ENCODE measurements at places on chromosomes 6 and 20. TPM values are rescaled to one million over a fixed set of nuclear protein-coding genes. Genes with fewer than 3 reads are reported as not detected.

MPC1 gene
- total RNA-seq = 10.8 TPM

SPAG4 gene
- total RNA-seq = 6.9 TPM

NEURL2 gene
- 5.6 TPM for total RNA-seq

DEFB124 gene
- not detected for total RNA-seq

CEP57L1 gene
- total RNA-seq = 22.8 TPM

PLA2G7 gene
- total RNA-seq = 0.19 TPM

PTK6 gene
- not detected for total RNA-seq

ZNF391 gene
- total RNA-seq = 1.6 TPM

ZNF165 gene
- total RNA-seq = 0.67 TPM

CEP162 gene
- 6.5 TPM for total RNA-seq

LHFPL5 gene
- total RNA-seq = not detected

FAM162B gene
- 0.33 TPM for total RNA-seq

MAS1 gene
- total RNA-seq = not detected

CCN5 gene
- total RNA-seq = not detected

SLC2A10 gene
- total RNA-seq = 8.8 TPM

SLC22A7 gene
- total RNA-seq = not detected

CD93 gene
- total RNA-seq = 215 TPM

IBTK gene
- total RNA-seq = 42.1 TPM

TBX18 gene
- total RNA-seq = 1.6 TPM

HLA-DPB1 gene
- 1.6 TPM for total RNA-seq

SLC52A3 gene
- total RNA-seq = under 0.01 TPM

ARMH2 gene
- total RNA-seq = not detected

UBD gene
- 7.5 TPM for total RNA-seq

MYL9 gene
- 7.6 TPM for total RNA-seq

HLA-DRA gene
- total RNA-seq = not detected

CST4 gene
- total RNA-seq = not detected

SLC22A3 gene
- not detected for total RNA-seq

POU3F2 gene
- not detected for total RNA-seq

CFAP206 gene
- 0.29 TPM for total RNA-seq

GJA1 gene
- 435 TPM for total RNA-seq

HTR1B gene
- 31.8 TPM for total RNA-seq

METTL24 gene
- total RNA-seq = not detected

TNFRSF6B gene
- 41.5 TPM for total RNA-seq

ECT2L gene
- not detected for total RNA-seq

STK35 gene
- total RNA-seq = 25.1 TPM

SPATA2 gene
- total RNA-seq = 3.5 TPM

ASF1A gene
- 23.8 TPM for total RNA-seq

PTCHD4 gene
- total RNA-seq = 24.5 TPM

WFDC10B gene
- total RNA-seq = not detected

STX11 gene
- 9.6 TPM for total RNA-seq

MMP24 gene
- total RNA-seq = 0.76 TPM

ALDH5A1 gene
- total RNA-seq = 0.98 TPM

OR2H2 gene
- not detected for total RNA-seq

IRF4 gene
- total RNA-seq = 0.29 TPM

RAD21L1 gene
- not detected for total RNA-seq

TRAPPC3L gene
- 0.33 TPM for total RNA-seq

CRISP3 gene
- total RNA-seq = not detected

E2F1 gene
- total RNA-seq = 8.2 TPM

EDN1 gene
- 379 TPM for total RNA-seq

SPATA25 gene
- 0.57 TPM for total RNA-seq

ADGRB3 gene
- total RNA-seq = not detected

SLC25A27 gene
- total RNA-seq = 1.3 TPM

IDH3B gene
- 93.9 TPM for total RNA-seq

ARHGAP18 gene
- total RNA-seq = 138 TPM

LSM14B gene
- 31.9 TPM for total RNA-seq

SLC35D3 gene
- not detected for total RNA-seq

Measured in vein endothelial cell (primary cell).